Fibroblast of lung (primary cell): ENCODE measurements at places on chromosomes 13 and 19. TPM values are rescaled to one million over a fixed set of nuclear protein-coding genes. Genes with fewer than 3 reads are reported as not detected.

- no peak overlapping the region for H3K4me3 ChIP-seq
- no peaks in the 10 kb centered on the region for H3K27me3 ChIP-seq
- H3K27ac ChIP-seq = no peak overlapping the region
- DNase-seq = peak; percentile 57
- H3K36me3 ChIP-seq = no peaks in the 10 kb centered on the region
These were observed 402.7 kb downstream of the TBC1D4 start for GRCh38 chr13:75079226-75079625.

- DNase-seq = no peak
- H3K27ac ChIP-seq = no peak overlapping the region
- no peaks in the 10 kb centered on the region for H3K4me1 ChIP-seq
These were observed 12.6 kb downstream of the PEX11G start for GRCh38 chr19:7476241-7476640.

DNA sequence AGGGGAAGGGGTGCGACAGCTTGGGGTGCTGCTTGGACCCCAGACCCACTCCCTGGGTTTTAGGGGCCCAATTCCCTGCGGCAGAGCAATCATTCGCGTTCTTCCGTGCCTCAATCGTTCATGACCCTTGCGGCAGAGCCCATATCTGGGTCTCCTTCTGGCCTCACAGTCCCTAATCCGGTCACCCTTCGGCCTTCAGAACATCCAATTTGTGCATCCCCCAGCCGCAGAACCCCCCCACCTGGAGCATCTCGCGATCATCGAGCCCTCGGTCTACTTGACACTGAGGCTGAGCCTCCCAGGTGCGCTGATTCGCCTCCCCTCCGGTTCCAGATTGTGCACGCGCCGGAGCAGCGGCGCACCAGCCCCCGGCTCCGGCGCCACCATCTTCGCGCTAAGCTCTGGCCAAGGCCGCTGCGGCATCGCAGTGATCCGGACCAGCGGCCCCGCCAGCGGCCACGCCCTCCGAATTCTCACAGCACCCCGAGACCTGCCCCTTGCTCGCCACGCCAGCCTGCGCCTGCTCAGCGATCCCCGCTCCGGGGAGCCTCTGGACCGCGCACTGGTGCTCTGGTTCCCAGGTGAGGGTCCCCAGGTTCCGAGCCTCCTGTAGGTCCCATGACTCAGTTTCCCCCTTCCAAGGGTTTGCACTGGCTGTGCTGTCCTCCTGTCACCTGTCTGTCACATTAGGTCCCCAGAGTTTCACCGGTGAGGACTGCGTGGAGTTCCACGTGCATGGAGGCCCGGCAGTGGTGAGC is 501 bp downstream of the GTPBP3 start:
- H3K27me3 ChIP-seq = no peaks in the 10 kb centered on the region
- peaks cover 3% of the 10 kb centered on the region for H3K36me3 ChIP-seq
- H3K4me3 ChIP-seq = peak overlapping the region; percentile 98
- peak overlapping the region; percentile 29 for H3K27ac ChIP-seq
- peaks cover 3% of the 10 kb centered on the region for H3K4me1 ChIP-seq

DNA sequence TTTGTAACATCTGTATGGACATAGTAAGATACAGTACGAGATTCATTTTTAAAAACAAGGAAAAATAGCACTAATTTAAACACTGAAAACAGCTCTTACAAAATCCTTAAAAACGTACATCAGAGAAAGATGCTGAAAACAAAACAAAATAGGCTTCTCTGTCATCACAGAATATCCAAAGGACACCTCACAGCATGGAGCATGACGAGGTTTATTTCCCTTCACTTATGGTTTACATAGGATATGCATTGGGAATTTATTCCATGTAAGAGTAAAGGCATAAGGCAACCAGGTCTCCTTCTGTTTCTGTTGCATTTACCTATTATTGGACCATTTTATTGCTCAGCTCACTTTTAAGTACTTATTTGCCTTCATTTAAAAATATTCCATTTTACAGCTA is 3.0 kb downstream of the KCTD12 start:
- DNase-seq = no peak
- H3K27ac ChIP-seq = peak overlapping the region; percentile 9
- H3K4me1 ChIP-seq = peaks cover 2% of the 10 kb centered on the region

DNA sequence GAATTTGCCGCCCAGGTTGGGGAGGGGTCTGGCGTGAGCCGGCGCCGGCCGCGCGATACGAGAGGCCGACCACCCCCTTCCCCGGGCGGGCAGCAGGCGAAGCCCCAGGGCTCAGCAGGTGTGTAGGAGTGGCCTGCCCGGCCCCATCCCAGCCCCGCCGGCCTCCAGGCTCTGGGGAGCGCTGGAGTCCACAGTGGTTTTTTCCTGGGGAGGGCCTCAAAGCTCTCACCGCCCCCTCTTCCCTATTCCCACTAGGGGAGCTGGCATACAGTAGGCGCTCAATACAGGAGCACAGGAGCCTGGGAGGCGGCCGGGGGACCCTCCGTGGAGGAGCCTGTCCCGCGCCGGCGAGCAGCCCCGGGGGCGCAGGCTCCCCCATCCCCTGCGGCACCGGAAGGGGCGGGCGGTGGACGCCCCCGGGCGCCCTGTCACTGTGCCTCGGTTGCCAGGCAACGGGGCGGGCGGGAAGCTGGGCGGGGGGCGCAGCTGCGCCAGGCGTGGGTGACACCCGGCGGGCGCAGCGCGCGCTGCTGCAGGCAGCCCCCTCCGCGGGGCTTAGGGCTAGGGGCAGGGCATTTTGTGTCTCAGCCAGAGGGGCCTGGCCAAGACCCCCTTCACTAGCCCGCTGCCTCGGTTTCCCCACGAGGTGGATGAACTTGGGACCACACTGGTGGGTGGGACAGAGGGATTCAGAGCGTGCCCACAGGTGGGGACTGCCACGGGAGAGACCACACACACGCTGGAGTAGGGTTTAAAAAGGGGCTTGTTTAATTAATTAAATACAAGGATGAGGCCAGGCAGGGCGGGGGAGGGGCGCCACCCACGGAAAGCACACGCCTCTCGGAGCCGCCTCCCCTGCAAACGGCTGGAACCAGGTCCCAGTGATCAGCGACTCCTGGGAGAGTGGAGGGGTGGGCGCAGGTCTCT is 3.6 kb upstream of the REXO1 start:
- no peaks in the 10 kb centered on the region for H3K27me3 ChIP-seq
- H3K4me3 ChIP-seq = no peak overlapping the region
- peaks cover 32% of the 10 kb centered on the region for H3K4me1 ChIP-seq
- no peak overlapping the region for H3K27ac ChIP-seq
- DNase-seq = no peak

KANK3 gene
- polyA plus RNA-seq = 0.23 TPM in 1 of 2 replicates, not detected in the other

DZIP1 gene
- 18.1 and 24.0 TPM in 2 replicates for polyA plus RNA-seq

SIGLEC9 gene
- not detected in 2 replicates for polyA plus RNA-seq
